SK-N-DZ (cell line): ENCODE measurements at places on chromosomes 16 and 17.

- DNase-seq, result no peak
Measured at GRCh38 chr17:45035848-45036247, 15.6 kb downstream of the DCAKD start.

DNA sequence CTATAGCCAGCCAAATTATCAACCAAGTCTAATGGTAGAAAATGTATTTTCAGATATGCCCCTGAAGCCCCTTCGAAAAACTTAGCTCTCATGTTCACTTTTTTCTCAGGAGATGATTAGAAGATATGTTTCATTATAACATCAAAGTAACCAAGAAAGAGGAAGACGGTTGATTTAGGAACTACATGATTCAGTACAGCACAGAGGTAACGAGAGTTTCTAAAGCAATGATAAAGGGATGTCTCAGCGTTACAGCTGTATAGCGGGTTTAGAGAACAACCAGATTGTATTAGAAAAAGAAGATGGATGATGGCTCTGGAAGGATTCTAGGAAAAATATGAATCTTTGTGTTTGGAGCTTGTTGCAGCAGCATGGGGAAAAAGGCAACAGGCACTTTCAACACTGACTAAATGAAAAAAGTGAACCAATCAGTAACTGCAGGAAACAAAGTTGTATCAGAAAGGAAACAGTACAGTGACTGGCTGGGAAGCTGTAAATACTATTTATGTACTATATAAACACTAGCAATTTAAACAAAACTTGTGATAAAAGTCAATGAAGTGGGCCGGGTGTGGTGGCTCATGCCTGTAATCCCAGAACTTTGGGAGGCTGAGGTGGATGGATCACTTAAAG is 21.5 kb downstream of the MBTD1 start:
- DNase-seq, result no peak

DNA sequence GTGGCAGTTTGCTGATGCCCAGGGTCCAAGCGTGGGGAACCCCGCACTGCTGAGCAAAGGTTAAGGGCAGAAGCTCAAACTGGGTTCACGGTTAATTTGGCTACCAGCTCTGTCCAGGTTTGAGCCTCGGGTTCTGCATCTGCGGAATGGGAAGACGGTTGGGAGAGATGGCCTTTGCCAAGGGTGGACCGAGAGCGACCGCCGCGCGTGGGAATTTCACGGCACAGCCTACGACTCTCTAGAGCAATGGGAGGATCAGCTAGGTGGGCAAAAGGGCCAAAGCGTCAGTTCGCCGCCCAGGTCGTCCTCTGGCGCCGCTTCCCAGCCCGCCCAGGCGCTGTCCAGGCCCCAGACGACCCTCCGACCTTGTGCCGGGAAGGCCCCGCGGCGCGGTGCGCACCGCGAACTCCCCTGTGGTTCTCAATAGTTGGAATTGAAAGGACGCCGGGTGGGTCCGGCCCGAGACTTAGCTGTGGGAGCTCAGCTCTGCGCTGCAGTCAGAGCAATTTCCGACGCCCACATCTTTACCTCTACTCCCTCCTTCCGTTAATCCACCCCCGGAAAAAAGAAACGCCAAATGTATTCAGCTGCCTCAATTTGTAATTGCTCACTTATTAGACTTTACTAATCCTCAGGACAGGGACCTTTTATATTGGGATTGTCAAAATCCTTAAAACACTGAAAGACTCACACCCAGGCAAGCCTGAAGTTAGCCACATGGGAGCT is 2.5 kb upstream of the HS3ST3B1 start:
- DNase-seq, result no peak

DNA sequence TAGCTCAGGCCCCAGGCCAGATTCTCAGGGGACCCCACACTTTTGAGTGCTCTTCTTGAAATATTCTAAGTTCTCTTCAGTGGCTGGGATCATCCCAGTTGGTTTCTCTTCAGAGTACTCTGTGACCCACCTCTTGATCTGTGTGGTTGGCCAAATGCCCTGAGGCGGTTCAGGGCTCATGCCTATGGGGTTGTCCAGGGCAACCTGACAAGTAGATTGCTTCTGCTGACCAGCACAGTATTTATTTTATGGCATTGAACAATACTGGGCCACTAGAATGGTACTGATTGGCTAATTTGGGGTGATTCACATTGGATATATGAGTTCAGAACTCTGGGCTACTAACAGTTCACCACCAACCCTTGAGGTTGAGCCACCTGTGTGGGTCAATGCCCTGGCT is 7.4 kb upstream of the GOSR2 start:
- no peak for DNase-seq

DNA sequence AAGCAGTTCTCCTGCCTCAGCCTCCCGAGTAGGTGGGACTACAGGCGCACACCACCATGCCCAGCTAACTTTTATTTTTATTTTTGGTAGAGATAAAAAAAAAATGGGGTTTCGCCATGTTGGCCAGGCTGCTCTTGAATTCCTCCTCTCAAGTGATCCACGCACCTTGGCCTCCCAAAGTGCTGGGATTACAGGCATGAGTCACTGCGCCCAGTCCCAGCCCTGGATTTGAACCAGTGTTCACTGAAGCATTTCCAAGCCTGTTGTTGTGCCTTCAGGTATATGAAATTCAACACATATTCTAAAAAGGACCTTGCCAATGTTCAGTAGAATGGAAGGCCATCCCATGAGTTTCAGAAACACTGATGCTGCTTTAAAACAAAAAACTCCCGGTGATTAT is 165.3 kb downstream of the SLC39A11 start:
- DNase-seq, result no peak

DNA sequence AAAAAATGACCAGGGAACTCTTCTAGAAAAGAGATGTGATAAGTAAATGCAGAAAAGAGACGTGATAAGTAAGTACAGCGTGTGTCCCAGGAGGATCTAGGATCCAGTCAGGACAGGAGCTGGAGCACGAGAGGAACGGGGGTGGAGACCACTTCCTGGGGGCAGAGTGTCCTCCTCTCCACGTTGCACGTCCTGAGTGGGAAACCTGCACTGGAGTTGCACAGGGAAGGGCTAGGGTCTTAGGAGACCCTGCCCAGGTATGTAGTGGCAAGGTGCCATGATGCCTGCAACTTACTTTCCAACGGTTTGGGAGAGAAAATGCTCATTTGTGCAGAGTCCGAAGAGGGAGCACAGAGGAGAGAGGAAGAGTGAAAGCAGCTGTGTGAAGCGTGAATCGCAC is 55.8 kb downstream of the RNF213 start:
- no peak for DNase-seq

DNA sequence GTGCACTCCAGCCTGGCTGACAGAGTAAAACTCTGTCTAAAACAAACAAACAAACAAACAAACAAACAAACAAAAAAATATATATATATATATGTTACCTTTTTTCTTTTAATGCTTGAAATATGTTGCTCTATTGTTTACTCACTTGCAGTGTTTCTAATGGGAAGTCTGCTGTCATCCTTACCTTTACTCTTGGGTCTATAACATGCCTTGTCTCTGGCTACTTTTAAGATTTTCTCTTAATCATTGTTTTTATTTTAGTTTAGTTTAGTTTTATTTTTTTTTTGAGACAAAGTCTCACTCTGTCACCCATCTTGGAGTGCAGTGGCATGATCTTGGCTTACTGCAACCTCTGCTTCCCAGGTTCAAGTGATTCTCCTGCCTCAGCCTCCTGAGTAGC is 16.1 kb upstream of the TNRC6A start:
- DNase-seq, result no peak

DNA sequence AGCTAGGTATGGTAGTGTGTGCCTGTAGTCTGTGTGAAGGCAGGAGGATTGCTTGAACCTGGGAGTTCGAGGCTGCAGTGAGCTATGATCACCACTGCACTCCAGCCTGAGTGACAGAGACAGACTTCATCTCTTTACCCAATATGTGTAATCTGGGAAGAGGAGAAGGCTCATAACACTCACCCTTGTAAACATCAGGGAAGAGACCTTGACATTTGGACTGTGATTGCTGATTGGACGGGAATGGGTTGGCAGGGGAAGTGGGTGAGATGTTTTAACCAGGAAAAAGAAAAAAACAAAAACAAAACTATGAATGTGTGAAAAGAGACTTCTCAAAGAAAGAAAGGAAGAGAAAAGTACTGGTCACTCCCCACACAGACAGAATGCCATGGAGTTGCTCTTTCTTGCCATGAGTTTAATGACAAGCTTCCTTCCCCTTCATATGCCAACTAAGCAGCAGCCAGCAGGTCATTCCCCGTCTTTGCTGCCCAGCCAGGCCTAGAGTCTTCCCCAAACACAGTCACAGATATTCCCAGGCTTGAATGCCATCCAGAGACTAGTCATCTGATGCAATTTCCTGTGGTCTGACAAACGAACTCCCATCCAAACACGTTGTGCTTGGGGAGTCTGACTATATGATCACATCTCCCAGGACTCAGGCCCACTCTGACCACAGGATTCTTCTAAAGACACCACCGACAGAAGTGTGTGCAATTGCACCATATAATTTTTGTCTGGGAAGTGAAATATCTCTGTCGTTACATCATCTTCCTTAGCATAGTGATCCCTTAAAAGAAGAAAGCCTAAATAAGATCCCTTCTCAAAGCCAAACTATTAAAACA is 3.6 kb upstream of the XAF1 start:
- DNase-seq, result no peak

- DNase-seq, result no peak
Measured at GRCh38 chr16:56848955-56849689, 15.9 kb upstream of the SLC12A3 start.

DNA sequence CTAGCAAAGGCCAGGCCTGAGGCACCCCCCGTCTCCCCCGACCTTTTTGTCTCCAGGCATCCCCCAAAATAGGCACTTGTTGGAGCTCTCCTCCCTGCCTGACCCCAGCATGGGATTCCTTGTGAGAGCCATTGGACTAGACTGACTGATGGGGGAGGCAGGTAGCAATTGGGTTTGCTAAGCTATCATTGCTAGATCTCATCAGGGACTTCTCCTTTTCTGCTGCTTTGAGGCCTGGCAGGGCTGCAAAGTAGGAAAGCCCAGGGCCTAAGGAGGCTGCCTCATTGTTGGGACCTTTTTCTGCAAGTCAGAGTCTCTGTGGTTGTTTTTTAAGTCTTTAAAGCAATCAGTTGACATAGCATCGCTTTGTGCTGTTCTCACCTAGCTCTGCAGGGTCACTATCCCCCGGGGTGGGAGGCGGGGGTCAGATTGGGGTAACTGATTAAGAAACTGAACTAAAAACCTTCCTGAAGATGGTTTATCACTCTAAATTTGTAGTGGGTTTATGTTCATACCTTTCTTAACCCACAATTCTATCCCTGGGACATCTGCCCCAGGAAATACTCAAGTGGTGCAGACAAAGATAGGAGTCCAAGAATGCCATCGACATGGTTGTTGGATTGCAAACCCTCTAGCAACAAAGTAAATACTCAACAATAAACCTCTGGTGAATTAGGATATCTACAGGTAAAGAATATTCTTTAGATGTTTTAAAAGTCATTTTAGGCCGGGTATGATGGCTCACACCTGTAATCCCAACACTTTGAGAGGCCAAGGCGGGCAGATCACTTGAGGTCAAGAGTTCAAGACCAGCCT is 28.0 kb downstream of the LLGL2 start:
- DNase-seq, result no peak

- no peak for DNase-seq
Measured at GRCh38 chr17:303168-303567, 49.4 kb downstream of the RPH3AL start.

DNA sequence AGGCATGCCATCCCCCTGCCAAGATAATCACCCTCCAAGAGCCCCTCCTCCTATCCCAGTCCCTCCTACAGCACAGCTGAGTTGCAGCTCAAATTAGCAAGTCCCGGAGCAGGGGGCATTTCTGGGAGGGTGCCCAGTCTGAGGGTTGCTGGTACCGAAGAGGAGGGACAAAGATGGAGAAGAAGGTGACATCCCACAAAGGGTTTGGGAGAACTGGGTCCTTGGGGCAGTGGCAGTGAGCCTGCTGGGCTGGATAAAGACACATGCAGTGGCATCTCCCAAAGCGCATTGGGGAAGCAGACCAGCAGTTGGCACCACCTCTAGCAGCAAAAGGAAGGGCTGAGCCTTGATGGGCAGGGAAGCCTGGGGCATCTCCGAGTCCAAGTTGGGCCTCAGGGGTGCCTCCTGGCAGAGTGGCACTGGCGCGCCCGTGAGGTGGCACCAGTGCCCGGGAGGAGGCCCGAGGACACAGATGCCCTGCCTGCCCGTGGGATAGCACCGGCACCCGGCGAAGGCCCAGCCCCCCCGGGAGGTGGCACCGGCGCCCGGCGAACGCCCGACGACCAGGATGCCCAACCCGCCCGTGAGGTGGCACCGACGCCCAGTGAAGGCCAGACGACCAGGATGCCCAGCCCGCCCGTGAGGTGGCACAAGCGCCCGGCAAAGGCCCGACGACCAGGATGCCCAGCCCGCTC is 622 bp downstream of the TOM1L2 start:
- no peak for DNase-seq

- DNase-seq, result no peak
Measured at GRCh38 chr16:1197237-1197866, 27.7 kb downstream of the TPSG1 start.

- DNase-seq, result peak; percentile 81
Measured at GRCh38 chr17:4420692-4421131, 13.0 kb upstream of the SPNS3 start.

GRCh38 chr17:82936768-82937171 is 96.9 kb upstream of the ZNF750 start:
- DNase-seq, result no peak

DNA sequence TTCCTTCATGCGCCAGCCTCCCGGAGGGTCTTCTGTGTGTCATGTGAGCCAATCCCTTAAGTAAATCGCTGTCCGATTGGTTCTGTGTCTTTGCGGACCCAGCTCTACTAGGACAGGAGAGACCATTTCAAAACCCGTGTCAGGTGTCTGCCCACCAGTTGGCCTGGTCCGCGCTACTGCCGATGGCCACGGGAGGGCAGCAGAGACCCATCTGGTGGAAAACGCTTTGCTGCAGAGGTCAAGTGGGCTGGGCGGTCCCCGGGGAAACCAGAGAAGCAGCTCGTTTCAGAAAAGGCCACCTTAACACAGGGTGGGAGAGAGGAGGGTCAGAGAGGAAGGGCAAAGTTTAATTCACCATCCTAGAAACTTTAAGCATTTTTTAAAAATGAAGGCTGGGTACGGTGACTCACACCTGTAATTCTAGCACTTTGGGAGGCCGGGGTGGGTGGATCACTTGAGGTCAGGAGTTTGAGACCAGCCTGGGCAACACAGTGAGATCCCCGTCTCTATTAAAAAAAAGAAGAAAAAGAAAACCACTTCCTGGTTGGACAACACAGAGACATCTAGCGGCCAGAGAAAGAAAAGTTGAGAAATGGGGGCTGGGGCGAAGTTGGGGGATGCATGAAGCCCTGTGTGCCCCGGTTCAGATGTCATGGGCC is 2.8 kb upstream of the CIBAR2 start:
- peak; percentile 86 for DNase-seq

GRCh38 chr17:81502471-81503017 is 10.1 kb downstream of the ACTG1 start:
- no peak for DNase-seq
